ENCODE measurements at places on chromosomes 1 and 21.

DNA sequence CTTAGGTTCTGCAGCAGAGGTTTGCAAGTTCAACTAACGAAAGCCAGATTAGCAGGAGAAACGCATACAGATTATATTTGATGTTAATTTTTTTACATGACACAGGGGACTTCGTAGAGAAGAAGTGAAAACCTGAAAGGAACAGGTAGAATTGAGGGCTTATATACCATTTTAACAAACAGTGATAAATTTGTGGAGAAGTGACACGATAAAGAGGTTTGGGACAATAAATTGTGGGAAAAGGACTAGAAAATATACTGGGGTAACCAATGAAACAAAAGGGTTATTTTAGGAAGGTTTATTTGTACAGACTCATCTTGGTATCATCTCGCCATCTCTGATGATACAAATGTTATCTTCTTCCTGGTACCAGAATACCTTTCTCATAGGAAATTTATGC is 452.9 kb downstream of the SETD4 start:
- no peak for DNase-seq

DNA sequence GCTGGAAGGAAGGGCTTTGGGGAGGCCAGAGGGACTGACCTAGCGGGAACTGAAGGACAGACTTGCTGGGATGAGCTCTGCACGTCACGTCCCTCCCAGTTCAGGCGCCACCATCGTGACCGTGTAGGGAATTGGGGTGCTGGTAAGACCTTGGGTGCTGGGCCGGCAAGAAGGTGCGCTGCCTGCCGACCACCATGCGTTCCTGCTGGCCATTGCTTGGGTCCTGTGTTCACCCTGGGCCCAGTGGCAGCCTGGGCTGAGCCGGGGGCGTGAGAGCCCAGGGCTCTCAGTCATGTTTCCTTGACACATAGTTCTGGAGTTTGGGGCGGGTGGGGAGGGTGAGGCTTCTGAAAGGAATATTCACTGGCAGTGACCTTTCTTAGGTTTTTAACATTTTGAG is 176.0 kb downstream of the CAMTA1 start:
- no peak for DNase-seq

GRCh38 chr1:227728059-227728891 is 6.8 kb downstream of the JMJD4 start:
- DNase-seq: peak; percentile 44

DNA sequence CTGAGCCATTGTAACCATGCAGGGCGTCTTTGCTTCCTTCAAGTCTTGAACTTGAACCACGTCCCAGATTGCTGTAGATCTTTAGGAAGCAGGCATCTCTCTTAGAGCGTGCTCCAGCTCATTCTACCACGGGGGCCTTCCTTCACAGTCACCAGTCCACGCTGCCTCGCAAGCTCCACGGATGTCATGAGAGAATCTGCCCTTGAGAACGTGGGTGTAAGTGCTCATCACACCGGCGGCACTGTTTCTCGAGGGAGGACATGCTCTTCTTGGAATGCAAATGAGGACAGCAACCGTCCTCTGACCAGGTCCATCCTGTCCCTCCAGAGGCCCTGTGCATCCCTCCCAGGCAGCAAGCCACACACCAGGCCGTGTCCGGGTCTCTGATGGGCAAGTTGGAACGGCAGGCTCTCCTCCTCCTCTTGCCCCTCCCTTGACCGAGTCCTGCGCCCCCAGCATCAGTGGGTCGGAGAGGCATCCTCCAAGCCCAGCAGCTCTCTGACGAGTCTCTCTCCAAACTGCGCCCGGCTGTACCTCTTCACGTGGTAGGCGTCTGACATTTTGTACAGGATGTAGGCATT is 103.1 kb downstream of the PGBD5 start:
- DNase-seq: no peak

DNA sequence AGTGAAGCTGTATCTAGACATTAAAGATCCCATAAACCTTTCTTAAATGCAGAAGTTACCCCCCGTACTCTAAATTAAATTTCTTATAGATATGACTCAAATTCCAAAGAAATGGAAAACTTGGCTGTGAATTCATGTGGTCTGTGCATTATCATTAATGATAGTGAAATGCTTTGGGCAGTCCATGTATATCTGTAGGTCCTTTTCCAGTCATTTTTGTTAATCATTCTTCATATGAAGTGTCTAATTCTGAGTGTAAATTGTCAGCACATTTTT is 89.3 kb downstream of the RGL1 start:
- no peak for DNase-seq

DNA sequence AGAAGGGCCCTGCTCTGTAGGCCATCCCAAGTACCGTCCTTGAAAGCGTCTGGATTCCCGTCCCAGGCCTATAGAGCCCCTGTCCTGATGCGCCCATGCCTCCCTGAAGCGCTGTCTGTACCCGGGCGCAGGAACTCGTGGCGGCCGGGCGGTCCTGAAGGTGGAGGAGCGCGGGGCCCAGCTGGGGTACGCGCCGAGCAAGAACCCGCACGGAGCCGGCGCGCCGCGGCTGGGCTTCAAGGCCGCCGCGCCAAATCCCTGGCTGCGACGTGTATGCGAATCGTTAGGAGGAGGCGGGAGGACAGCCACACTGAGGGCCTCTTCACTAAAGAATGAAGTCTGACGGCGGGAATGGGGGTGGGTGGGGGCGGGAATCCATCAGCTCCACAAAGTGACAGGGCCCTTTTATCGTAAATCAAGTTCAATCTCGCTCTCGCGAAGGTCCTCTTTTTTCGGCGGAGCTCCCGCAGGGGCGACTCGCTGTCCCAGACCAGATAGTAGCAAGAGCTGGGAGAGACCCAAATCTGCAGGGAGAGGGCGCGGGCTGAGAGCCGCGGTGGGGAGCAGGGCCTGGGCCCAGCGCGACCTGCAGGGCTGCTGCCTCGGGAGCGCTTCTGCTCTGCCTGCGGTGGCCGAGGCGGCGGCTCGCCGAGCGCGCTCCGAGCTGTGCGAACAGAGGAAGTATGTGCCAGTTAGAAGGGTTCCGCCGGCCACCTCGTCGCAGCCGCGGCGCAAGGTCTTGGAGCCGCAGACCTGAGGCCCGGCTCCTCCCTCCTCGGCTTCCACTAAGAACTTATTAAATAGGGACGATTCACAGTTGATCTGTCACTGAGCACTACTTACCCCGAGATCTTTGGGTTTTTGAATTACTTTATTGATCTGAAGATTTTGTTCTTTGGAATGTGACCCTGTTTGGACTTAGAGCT is 10.4 kb downstream of the BARHL2 start:
- DNase-seq: no peak

GRCh38 chr1:112769611-112770010 is 54.5 kb upstream of the PPM1J start:
- DNase-seq: no peak

GRCh38 chr1:27778056-27778455 is 5.0 kb downstream of the STX12 start:
- no peak for DNase-seq

DNA sequence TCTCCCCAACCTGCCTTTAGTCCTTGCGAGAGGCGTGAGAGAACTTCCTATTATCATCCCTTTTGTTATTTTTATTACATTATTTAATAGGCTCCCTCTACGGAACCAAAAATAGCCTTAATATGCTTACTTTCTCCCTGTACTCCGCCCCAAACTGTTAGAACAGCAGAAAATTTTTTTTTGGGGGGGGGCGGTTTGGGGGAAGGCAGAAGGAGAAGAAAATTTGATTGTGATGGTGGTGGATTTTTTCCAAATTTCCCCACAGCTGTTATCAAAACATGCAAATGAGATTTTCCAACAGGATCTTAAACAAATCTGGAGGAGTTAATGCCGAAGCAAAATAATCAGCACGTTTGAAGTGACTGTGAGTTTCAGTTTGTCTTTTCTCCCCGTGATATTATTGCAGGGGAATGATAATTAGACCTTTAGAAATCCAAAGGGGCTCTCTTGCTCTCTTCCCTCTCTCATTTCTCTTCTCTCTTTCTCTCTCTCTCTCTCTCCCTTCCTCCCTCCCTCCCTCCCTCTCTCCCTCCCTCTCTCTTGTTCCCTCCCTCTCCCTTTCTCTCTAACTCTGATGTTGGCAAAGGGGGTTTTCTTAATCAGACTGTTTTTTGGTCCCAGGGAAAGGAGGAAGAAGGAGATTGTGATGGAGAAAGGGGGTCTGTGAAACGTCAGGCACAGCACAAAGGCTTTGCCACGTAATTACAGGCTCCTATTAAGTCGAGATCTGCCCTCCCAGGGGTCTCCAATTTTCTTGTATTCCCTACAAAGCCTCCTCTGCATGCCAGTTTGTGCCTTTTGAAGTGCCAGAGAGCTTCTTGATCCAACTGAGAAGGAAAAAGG is 1.1 kb upstream of the PRRX1 start:
- DNase-seq: no peak

- DNase-seq: no peak
These were observed 254.3 kb downstream of the PTPRC start for GRCh38 chr1:198893141-198893540.

- DNase-seq: no peak
These were observed 4.8 kb downstream of the FAM3B start for GRCh38 chr21:41321211-41321907.

DNA sequence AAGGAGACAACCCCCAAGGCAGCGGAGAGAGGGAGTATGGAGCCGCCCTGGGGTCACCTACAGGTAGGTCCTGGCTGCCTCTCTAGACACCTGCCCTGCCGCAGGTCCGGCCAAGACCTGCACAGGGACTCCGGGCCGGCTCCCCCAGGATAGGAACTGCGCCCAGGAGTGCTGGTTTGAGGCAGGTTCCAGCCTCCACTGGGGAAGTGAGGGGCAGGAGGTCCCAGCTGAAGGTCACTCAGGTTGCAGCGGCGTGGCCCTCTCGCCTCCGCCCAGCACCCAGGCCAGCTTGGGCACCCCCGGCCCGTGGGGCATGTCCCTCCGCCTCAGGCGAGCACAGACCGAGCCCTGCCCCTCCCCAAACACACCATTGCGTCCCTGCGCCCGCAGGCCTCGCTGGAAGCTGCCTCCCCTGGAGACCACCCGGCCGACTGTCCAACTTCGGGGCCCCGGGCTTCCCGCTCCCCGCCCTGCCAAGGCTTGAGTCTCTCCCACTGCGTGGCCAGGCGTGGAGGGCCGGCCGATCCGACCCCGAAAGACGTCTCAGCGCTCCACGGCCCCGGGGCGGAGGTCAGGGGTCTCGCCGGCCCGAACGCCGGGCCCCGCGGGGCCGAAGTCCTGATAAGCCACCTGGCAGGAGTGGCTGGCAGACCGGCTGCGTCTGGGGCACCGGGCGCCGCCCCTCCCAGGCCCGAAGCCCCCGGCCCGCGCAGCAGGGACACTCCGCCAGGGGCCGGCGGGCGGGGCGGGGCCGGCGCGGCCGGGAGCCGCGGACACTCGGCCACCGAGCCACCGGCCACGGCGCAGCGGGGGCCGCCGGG is 1.4 kb upstream of the SKI start:
- no peak for DNase-seq

DNA sequence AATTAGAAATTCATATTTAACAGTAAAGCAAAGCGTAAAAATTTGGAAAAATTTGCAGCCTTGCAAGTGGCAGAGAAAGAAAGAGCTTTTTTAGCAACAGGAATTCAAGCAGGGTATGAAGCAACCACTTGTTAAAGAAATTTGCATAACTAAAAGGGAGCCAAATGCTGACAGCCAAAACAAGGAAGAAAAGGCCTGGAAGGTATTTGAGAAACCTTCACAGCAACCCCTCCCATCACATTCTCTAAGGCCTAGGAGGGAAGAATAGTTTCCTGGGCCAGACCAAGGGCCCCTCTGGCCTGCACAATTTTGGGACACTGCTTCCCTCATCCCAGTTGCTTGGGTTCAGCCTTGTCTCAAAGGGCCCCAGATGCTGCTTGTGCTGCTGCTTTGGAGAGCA is 672.4 kb upstream of the TMPRSS15 start:
- no peak for DNase-seq

GRCh38 chr1:15911927-15912326 is 64.0 kb downstream of the ZBTB17 start:
- DNase-seq: no peak

DNA sequence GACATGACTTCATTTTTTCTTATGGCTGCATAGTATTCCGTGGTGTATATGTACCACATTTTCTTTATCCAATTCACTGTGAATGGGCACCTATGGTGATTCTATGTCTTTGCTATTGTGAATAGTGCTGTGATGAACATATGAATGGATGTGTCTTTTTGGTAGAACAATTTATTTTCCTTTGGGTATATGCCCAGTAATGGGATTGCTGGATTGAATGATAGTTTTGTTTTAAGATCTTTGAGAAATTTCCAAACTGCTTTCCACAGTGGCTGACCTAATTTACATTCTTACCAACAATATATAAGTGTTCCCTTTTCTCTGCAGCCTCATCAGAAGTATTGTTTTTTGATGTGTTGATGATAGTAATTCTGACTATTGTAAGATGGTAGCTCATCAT is 361.7 kb upstream of the SGIP1 start:
- no peak for DNase-seq

GRCh38 chr21:29175408-29176134 is 45.1 kb downstream of the MAP3K7CL start:
- no peak for DNase-seq

DNA sequence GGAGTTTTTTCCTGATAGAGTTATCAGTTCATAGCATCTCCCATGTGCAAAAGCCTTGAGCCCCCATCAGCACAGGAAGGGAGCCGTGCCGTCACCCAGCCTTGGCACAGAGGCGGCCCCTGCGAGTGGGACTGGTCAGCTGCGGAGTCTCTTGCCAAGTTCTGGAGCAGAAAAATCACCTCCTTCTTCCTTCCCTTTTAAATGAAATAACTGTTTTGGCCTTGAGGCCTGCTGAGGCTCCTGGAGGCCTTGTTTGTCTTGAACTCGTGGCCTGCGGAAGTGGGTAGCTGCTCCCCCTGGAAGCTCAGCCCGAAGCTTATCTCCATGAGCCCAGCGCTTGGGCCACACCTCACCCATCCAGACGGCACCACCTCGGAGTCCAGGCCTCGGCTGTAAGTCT is 145.7 kb upstream of the TMEM51 start:
- no peak for DNase-seq

DNA sequence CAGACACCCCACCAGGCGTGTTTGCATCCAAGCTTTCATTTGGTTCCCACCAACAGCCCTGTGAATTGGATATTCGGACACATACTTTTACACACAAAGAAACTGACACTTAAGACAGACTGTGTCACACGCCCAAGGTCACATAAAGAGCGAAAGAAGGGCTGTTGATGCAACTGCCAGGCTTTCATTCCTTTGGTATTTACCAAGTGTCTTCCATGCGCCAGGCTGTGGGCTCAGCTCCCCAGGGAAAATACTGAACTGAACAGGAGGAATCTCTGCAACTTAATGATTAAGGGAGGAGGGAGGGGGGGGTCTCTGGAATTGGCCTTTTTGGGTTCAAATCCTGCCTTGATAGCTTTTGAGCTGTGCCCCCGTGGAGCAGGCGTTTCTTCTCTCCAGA is 122.8 kb downstream of the ACTL8 start:
- DNase-seq: no peak

GRCh38 chr1:1757422-1758058 is 20.7 kb downstream of the NADK start:
- DNase-seq: no peak

GRCh38 chr21:42159560-42160110 is 59.3 kb upstream of the ABCG1 start:
- no peak for DNase-seq

- no peak for DNase-seq
These were observed 111.8 kb upstream of the PALMD start for GRCh38 chr1:99533909-99534637.
